Omental fat pad (tissue), 4 donors: ENCODE measurements at places on chromosomes 7 and 10.

DNA sequence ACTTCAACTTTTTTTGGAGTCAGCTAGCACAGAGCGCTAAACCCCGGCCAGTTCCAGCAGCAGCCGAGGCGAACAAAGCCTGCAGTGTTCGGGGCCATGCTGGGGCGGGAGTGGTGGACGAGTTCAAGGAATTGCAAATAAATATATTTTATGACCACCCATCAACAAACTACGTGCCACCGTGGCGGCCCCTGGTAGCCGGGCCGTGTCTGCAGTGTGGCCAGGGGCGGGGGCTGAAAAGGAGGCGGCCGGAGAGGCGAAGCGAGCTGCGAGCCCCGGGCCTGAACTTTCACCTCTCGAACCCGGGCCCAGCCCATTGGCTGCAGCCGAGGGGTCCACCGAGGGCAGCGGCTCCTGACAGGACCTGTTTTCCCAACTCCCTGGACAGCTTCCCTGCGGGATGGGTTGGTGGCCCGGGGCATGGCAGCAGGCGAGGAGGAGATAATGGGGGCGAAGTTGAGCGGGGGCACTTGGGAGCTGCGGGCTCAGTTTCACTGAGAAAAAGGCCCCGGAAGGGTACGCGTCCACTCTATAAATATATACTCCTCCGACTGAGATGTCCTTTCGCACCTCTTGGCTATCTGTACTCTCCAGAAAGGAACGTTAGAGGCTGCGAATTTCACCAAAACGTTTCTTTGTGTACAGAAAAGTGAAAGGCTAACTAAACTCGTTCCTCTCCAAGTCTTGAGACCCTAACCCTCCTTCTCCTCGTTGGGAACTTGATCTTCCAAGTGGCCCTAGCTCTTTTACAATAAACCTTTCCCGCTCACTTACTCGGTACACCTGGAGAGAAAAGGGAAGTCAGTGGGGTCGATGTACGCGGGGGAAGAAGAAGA is 164.6 kb upstream of the PPP1R3A start:
- no peak for DNase-seq

DNA sequence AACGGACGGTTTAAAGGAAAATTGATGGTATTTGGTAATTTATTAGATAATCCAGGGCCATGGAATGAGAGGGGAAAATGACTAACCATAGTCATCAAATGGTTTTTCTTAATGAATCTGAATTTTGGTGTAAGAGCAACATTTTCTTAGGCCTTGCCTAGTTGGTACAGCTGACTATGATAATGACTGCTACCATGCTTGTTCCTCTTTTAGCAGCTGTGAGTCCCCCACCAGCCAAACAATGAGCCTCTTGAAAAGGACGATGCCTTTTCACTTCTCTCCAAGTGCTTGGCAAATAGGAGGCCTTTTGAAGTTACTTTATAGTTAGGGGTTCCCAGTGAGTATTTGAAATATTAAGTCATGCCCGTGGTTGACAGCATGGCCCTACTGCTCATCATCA is 53.0 kb downstream of the TRUB1 start:
- no peak for DNase-seq

DNA sequence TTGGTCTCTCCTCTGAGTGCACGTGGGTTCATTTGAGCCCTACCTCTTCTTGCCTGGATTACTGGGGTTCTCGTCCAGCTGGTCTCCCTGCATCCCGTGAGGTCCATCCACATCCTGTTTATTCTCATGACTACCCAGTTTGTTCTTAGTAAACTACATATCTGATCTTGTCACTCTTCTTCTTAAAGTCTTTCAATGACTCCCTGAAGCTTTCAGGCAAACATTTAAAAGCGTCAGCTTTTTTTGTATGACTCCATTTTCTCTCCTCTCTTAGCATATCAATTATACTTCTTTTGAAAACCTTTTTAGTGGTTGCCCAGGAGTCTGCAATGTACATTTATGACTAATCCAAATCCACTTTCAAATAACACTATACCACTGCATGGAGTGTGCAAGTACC is 7.5 kb downstream of the SFXN2 start:
- DNase-seq: no peak

- DNase-seq: no peak
Observed at GRCh38 chr10:19730907-19731217, 85.4 kb upstream of the PLXDC2 start.

GRCh38 chr7:158993591-158993990 is 137.2 kb downstream of the DYNC2I1 start:
- no peak for DNase-seq
